Astrocyte (in vitro differentiated cells and primary cell): ENCODE measurements at places on chromosomes 16 and 17. TPM values are rescaled to one million over a fixed set of nuclear protein-coding genes. Genes with fewer than 3 reads are reported as not detected.

KRTAP4-3 gene
- not detected in 2 replicates for total RNA-seq

GRCh38 chr17:72361892-72362291, 241.1 kb downstream of the SOX9 start:
- DNase-seq, result peak; percentile 57

DNA sequence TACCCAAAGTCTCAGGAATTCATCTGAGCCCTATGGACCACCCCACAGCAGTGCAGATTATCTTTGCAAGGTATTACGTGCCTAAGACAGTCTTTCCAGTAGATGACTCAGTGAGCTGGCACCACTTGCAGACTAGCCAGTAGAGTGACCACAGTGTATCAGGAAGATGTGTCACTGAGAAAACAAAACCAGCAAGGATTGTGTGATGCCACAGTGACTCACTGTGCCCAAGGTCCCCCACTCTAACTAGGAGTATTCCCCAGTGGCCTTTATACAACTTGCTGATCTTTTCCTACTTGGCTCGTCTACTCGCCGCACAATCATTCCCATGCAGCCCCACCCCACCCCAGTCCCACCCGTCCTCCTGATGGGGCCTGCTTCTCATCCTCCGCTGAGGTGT, 26.8 kb upstream of the PRKCA start:
- DNase-seq, result peak; percentile 97

- no peak for DNase-seq
These were observed 15.8 kb upstream of the TBX21 start for GRCh38 chr17:47717261-47717697.

DNA sequence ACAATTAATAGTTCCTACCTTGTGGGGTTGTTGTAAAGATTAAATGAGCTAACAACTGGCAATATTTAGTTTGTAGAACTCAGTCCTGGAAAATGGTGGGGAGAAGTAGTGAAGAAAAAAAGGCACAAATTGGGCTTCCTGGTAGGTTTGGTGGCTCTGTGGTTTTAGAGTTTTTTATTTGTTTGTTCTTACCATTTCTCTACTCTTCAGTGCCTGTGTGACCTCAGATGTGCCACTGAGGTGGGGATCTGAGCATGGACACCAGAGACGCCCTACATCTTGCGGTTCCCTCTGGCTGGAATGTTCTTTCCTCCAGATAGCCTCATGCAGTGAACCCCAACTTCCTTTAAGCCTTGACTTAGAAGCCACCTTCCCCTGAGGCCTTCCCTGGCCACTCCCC, 7.7 kb downstream of the ZBTB4 start:
- no peak for DNase-seq

DNA sequence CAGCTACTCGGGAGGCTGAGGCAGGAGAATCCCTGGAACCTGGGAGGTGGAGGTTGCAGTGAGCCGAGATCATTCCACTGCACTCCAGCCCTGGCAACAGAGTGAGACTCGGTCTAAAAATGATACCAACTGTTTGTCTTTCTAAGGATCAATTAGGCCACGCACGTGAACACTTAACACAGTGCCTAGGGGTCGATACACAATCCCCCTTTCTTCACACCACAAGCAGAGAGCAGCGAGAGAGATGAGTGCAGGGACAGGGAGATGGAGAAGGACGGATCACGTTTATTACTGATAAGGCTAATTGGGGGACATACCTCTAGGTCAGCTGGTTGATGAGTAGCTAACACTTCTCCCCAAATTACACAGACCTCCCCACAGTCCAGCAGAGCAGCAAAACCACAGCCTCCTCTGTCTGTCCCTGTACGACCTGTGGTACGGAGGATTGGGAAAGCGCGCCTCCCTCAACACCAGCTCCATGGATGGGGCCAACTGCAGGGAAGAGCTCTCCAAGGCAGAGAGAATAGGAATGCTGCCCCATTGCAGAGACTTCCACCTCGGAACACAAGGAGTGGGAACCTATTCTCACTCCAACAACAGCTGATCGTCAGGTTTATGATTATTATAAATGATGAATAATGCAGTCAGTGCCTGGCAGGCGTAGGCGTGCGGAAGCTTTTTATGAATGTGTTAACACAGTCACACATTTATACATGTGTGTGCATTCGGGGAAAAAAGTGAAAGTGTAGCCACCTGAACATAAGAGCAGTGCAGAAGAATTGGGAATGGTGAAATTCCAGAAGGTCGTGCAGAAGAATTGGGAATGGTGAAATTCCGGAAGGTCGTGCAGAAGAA, 155.1 kb downstream of the C16orf95 start:
- no peak for DNase-seq

- DNase-seq, result no peak
These were observed 41.9 kb upstream of the ATP2A3 start for GRCh38 chr17:4006165-4006589.

GRCh38 chr17:64354396-64354795, 36.3 kb downstream of the PECAM1 start:
- DNase-seq, result peak; percentile 58

DNA sequence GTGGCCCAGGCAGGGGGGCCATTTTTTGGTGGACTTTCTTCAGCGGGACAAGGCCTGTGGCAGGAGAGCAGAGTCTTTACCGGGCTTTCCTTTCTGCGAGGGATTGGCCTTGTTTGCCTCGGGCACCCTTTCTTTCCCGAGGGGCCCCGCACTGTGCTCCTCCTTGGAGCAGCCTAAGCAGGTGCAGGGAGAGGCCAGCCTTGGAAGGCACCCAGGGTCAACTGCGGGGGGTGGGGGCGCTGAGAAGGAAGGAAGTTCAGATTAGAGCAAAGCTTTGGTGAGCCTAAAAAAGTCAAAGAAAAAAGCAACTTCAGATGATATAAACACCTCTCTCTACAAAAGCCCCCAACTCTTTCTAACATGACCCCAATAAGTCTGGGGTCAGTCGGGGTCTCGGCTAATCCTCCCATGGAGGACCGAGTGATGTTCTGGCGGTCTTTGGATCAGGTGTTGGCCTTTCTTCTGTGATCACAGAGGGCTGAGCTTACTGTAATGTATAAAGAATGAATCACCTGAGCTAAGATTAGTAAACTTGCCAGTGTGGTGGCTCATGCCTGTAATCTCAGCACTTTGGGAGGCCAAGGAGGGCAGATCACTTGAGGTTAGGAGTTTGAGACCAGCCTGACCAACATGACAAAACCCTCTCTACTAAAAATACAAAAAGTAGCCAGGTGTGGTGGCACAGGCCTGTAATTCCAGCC, 63.0 kb downstream of the PGS1 start:
- DNase-seq, result no peak

GRCh38 chr16:23408242-23408822, 44.7 kb downstream of the COG7 start:
- no peak for DNase-seq

GRCh38 chr16:84593825-84594724, 23.8 kb downstream of the COTL1 start:
- no peak for DNase-seq

DNA sequence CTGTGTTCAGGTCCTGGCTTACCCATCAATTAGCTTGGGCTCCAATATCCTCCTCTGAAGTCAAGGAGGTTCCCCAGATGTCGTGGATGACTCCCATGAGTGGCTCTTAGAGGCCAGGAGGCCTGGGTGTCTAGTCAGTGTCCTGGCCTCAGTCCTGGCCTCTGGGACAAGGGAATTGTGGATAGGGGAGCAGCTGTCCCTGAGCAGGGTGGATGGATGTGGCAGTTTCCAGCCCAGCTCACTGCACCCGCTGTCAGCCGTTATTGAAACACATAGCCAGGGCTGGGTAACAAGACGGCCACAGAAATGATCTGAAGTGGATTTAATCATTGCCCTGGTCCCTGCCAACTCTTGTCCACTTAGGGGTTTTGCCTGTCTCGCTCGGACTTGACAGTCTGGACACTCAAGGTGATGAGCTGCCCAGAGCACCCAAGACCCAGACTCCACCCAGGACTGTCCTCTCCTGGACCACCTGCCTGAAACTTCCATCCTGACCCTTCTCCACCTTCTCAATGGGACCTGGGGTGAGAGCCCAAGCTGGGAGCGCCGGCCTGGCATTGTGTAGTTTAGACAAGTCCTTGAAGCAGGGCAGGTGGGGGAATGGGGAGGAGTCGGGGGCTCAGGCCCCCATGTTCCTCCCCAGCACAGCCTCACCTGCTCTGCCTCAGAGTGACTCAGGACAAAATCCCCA, 182.1 kb upstream of the SDK2 start:
- DNase-seq, result no peak

CHRNE gene
- total RNA-seq, result 0.20 and 0.43 TPM in 2 replicates

- DNase-seq, result peak; percentile 72
These were observed 45.8 kb upstream of the CDRT4 start for GRCh38 chr17:15513058-15513791.

RNF222 gene
- total RNA-seq, result not detected in 2 replicates

KRT23 gene
- not detected in 2 replicates for total RNA-seq

DNA sequence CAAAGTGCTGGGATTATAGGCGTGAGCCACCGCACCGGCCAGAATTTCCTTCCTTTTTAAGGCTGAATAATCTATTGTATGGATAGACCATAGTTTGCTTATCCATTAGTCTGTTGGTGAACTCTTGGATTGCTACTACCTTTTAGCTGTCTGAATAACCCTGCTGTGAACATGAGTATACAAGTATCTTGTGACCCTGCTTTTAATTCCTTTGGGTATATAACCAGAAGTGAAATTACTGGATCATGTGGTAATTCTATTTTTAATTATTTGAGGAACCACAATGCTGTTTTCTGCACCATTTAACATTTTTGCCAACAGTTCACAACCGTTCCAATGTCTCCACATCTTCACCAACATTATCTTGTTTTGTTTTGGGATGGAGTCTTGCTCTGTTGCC, 4.6 kb upstream of the OTOA start:
- DNase-seq, result no peak

TBC1D24 gene
- total RNA-seq, result 12.8 and 13.4 TPM in 2 replicates
